BE2C (cell line): ENCODE measurements at places on chromosomes 12 and 14.

DNA sequence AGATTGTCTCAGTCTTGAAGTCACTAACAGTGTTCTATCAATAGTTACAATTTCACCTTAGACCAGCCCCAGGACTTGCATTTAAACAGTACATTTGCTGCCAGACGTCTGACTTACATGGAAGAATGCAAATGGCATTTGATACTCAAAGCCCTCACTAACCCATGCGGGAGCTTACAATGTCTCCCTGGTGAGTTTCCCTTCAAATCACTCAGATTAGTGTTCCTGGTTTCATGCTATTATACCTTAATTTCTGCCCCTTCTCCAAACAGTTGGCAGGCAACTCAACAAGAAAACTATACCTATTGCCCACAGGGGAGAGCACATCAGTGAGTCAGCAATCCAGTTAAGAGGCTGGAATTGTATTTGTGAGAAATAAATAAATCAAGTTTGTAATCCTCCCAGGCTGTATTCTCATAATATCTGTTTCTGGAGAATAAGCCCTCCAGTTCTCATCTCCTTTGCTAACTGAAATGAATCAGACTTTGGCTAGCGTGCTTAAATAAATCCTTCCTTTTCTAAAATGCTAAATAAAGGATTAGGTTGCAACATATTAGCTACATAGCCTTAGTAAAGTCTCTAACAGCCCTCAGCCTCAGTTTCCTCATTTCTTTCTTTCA is 23.7 kb downstream of the GSTZ1 start:
- no peak for DNase-seq

DNA sequence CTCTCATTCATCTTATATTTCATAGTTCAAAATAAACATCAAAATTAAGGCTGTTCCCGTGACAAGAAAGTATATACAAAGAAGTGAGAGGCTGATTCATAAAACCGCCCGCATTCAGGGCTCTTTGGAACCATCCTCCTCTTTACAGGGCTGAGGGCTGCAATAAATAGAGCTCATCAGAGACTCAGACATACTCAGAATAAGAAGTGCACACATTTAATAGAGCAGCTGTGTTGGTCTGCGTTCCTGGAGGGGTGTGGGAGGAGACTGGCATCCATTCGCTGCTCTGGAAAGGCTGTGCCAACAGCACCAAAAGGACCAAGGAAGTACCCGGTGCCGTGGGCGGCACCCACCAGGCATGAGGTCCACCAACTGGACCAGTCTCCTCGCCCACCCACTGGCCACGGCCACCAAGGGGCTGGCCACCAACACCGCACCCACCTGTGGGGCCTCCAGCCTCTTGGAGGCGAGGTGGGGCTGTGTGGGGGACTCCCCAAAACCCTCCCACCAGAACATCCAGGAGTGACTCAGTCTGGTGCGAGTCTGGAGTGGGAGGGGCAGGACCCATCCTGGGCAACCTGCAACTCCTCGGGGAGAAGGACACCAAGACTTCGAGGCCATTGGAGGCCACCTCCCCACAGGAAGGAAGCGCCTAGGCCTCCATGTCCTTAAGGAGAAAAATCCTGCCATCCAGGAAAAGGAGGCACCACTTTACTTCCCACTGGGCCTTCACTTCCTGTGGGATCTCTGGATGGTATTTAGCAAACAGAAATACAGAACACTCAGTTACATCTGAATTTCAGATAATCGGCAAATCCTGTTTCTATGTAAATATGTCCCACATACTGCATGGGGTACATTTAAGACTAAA is 32.7 kb downstream of the VCPKMT start:
- DNase-seq = no peak

- no peak for DNase-seq
These were observed 40.0 kb upstream of the PNMA1 start for GRCh38 chr14:73753887-73754795.

DNA sequence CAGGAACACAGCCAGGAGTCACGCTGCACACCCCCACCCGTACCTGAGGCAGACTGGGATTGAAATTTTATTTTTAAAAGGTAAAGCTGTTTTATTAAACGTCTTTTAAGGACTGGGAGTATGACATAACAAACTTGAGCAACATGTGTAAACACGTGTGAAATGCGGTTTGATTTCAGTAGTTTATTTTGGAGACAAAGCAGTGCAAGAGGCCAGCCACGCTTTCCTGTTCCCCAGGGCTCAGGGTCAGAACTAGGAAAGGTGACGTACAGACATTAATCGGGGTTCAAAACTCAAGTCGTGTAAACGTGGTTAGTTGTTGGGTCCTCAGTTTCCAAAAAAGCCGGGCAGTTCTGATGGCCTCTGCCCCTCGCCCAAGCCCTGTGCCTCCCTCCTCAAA is 16.7 kb downstream of the CHGA start:
- no peak for DNase-seq

GRCh38 chr12:129404556-129404955 is 499.3 kb downstream of the TMEM132D start:
- DNase-seq = no peak

DNA sequence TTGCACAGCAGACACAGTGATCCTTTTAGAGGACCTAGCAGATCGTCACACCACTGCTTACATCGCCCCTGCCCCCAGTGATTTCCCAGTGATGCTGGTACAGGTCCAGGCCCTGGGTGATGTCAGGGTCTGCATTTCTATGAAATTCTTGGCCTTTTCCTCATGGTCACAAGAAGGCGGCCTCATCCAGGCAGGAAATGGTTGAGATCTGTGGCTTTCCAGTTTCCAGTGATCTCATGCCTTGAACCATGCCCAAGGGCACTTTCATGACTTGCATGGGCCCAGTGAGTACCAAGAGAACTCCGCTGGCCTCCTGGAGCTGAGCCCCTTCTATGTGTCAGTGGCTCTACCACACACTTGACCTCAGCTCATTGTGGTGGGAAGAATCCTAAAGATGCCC is 41.9 kb upstream of the BDKRB2 start:
- no peak for DNase-seq

DNA sequence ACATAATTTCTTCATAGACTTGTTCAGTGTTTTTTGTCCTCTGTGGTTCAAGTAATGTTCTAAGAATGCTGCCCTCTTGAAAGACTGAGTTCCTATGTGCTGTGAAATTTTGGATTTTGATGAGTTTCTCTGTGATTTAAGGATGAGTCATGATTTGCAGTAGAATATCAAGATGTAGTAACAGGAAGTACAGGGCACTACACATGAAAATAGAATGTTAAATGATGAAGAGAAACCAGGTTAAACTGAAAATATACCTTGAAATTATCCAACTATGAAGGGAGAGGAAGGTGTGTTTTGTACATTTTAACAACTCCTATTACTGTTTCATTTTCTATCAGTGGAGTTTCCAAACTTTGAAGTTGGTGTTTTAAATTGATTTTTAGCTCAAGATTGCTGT is 4.8 kb downstream of the ELK3 start:
- no peak for DNase-seq

- DNase-seq = no peak
These were observed 200.3 kb upstream of the NAV3 start for GRCh38 chr12:77630344-77630743.
